DMS 273 treated with DMSO at 0.1 percent for 48 hours (cell line): ENCODE measurements at places on chromosomes 6 and 20.

GRCh38 chr6:14903176-14904038 lies 342.5 kb upstream of the JARID2 start:
- peak; percentile 14 for DNase-seq

DNA sequence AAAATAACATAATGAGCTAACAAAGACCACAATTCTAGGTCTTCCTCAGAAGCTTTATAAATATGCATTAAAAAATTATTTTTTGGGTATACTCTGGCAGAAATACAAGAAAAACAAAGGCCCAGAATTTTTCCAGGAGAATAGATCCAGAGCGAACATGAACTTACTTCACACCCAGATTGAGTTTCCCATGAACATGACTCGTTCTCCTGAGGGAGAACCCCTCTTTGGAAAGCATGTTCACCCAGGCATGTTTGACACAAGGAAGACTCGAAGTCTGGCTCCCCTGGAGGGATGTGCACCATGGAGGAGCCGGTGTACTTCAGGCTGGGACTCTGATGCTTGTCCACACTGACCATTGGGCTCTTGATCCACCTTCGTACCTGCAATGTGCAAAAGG lies 56.1 kb downstream of the SGK1 start:
- no peak for DNase-seq

- DNase-seq, result no peak
Observed at GRCh38 chr20:17720755-17721154, 21.0 kb downstream of the BANF2 start.

DNA sequence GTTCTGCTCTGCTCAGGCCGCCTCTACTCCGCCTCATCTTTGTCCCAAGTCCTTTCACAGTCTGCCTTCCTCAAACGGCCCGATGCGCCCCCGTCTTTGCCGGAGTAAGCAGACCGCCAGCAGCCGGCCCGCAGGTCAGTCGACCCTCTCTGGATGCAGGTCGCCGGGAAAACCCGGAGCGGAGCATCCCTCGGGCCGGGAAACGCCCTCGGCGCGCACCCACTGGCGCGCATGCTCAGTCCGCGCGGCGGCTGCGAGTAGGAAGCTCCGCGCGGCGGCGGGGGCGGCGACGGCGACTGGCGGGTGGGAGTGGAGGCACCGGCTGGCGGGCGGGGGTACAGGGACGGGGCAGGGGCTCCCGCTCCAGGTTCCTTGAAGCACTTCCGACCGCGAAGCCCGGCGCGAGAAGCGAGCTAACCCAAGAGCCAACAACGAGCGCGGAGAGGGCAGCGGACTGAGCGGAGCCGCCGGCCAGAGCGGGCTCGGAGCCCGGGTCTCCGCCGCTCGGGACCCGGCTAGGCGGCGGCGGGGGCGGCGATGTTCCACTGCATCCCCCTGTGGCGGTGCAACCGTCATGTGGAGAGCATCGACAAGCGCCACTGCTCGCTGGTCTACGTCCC lies at the start of gene LRRC1:
LRRC1 (plus strand) TSS at position 286 of the 620 bp plus-strand sequence; CDS start at position 538, 252 bp downstream.
- peak; percentile 81 for DNase-seq

- DNase-seq, result no peak
Observed at GRCh38 chr6:48240287-48240686, 129.3 kb upstream of the PTCHD4 start.

DNA sequence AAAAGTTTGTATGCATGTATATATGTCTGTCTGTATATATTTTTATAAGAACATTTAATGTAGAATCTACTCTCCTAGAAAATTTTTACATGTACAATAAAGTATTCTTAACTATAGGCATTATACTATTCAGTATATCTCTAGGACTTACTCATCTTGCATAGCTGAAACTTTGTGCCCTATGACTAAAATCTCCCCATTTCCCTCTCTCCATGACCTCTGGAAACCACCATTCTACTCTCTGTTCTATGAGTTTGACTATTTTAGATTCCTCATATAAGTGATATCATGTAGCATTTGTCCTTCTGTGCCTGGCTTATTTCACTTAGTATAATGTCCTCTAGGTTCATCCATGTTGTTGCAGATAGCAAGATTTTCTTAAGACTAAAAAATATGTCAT lies 205.1 kb upstream of the SMLR1 start:
- DNase-seq, result no peak

DNA sequence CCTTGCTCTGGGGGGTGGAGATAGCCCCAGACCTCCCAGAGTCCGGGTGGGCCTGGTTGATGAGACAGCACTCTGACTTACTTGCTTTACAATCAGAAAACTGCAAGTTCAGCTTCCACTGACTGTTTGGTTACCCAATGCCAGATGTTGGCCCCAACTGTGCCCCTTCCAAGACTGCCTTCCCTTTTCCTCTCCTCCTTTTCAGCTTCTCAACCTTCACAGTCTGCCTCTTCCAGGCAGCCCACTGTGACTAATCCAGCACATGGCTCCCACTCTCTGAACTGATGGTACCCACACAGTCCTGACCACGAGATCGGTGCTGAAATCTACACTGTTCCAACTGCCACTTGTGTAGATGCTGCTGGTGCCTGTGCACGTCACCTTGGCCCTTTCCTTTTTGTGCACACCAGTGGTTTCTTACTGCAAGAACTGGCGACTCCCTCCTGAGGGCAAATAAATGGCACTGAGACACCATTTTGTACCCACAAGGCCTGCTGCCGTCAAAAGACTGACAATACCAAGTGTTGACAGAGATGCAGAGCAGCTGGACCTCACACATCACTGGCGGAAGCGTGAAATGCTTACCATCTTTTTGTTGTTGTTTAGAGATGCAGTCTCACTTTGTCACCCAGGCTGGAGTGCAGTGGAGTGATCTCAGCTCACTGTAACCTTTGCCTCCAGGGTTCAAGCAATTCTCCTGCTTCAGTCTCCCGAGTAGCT lies 1.8 kb upstream of the ARFGAP1 start:
- DNase-seq, result no peak

DNA sequence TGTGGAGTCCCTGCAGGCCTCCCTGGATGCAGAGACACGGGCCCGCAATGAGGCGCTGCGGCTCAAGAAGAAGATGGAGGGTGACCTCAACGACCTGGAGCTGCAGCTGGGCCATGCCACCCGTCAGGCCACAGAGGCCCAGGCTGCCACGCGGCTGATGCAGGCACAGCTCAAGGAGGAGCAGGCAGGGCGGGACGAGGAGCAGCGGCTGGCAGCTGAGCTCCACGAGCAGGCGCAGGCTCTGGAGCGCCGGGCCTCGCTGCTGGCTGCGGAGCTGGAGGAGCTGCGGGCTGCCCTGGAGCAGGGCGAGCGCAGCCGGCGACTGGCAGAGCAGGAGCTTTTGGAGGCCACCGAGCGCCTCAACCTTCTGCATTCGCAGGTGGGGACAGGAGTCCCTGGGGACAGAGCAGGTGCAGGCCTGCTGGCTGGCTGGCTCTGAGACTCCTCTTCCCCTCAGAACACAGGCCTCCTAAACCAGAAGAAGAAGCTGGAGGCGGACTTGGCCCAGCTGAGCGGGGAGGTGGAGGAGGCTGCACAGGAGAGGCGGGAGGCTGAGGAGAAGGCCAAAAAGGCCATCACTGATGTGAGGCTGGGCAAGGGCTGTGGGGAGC lies 44.7 kb downstream of the MYH7B start:
- no peak for DNase-seq

DNA sequence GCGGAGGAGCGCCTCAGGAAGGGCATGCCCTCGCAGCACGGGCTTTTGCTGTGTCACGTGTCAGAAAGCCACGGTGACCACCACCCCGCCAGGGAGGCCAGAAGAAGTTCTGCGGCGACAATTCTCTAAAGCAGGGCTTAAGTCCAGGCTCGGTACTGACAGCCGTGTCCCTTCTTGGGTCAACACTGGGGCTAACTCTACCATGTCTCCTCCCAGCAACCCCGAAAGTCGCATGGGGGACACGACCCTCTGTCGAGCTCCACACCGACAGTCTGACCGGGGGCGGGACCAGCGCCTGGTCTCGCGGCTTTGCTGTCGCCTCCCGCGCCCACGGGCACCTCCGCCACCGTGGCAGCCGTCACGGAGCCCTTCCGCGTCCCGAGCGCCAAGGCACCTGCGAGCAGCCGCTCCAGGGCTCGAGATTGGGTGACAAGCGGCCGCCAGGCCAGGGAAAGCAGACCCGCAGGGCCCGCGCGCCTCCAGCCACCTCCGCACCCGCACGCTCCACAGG lies 534 bp downstream of the NANP start:
- DNase-seq, result no peak
